ENCODE measurements at places on chromosomes 11 and 22.

- DNase-seq: no peak
These were observed 156.7 kb upstream of the KIRREL3 start for GRCh38 chr11:127157225-127157624.

DNA sequence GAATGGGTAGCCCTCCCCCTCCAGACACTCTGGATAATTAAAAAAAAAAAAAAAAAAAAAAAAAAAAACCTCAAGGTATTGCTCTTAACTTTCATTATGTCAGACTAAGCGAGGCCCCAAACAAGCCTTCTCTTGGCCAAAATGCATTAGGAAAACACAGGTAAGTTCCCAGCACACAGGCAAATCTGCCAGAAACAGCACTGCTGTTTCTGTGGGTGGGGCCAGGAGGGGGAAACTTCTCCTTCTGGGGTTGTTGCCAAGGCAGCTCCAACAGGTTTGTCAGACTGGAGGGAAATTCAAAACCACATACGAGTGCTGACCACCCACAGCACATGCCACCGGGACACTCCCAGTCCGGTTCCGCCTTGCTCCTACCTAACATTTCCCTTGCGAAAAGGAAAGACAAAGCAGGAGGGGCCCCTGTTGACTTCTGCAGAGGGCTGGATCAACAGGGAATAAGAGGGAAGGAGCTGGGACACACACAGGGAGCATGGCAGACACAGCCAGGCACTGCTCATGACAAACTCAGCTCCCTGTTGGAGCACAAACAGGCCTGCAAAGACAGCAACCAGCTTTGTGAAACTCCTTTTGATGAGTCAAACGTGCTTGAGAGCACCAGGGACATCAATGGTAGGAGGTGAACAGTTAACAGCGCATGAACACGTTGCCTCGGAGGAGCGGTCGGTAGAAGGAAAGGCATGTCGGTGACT lies 55.0 kb downstream of the MYH9 start:
- DNase-seq: peak; percentile 49

- no peak for DNase-seq
These were observed 286.9 kb downstream of the CNTN5 start for GRCh38 chr11:99307510-99308088.

DNA sequence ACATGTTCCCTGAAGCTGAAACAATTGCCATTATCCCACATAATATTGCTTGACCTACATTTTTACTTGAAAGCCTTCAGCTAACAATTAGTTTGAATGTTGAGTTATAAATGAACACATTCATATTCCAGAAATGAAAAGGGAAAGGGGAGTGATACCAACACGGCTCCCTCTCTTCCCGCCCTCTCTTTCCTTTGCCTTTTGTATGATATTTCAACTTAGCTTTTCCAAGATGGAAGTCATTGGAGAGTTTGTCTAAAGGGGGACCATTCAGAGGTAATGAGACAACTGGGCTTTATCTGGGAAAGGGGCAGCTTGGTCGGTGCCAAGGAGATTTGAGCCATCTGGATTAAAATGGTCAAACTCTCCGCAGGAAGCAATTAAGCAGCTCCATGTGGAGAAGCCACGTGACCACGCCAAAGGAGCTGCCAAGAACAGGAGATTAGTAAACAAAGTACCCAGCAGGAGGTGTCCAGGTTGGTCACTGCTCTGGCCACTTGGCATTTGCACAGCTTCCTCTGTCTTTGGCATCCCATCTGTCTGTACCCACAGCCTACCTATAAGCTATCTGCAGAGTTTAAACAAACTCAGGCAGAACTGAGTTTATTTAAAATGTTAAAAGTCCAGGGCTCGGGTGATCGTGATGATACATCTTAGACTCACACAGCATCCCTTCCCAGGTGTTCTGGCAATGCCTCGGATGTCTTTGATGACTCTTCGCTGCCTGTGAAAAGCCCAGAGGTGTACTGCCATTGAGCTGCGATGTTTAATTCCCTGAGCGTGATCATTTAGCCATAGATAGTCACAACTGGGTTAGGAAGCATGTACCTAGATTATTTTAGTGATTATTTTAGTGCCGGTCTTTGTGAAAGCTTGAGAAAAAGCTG lies 735.9 kb downstream of the NTM start:
- no peak for DNase-seq

GRCh38 chr22:50728523-50728931 lies 9.5 kb upstream of the ACR start:
- DNase-seq: no peak

DNA sequence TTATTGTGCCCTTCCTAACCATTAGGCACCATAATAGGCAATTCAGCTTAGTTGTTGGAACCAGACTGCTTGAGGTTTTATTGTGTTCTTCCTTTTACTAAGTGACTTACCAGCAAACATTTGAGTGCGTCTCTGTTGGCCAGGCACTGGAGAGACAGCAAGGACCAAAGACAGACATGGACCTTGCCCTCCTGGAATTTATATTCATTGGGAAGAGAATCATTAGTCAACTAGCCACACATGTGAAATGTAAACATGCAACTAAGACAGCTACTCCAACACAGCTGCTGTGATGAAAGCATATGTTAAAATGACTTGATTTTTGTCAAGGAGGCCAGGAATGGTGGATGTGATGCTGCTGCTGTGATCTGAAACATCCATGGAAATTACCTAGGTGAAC lies 106.4 kb downstream of the TRAF6 start:
- DNase-seq: no peak

- no peak for DNase-seq
These were observed 11.6 kb downstream of the TOLLIP start for GRCh38 chr11:1297576-1298473.

Data from urinary bladder (tissue), 4 donors.